ENCODE measurements at places on chromosomes 5 and 9.

- no peak for DNase-seq
Observed at GRCh38 chr5:100854591-100854990, 48.5 kb downstream of the ST8SIA4 start.

DNA sequence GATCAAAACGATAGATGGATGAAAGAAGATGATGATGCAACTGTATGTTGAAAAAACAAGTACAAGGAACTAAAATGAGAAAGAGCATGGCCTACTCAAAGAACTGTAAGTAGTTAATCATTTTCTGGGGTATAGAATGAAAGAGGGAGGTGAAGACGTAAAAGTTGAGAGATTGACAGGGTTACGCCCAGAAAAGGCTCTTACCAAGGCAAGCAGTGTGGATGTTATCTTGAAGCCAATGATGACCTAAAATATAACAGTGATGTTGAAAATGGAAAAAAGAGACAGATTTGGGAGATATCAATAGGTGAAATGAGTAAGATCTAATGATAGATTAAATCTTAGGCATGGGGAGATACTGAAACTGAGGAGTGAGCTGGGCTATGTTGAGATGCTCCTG, 80.4 kb upstream of the GNAQ start:
- DNase-seq = no peak

DNA sequence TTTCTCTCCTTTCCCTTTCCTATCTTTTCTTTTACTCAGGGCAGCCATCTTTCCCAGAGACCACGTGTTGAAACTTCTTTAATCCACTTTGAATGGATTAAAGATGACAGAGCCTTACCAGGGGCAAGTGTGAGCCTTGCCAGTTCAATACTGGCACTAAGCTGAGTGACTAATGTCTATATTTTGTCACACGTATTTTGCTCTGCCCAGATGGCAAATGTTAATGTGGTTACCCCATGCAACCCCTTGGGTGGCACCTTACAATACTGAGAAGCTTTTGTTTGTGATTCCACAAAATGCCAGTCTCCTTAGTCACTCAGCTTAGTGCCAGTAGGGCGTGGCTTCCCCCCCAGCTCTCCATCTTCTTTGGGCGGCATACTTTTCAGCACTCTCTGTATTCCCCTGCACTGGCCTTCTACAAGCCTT, 24.8 kb downstream of the ANXA1 start:
- DNase-seq = no peak

DNA sequence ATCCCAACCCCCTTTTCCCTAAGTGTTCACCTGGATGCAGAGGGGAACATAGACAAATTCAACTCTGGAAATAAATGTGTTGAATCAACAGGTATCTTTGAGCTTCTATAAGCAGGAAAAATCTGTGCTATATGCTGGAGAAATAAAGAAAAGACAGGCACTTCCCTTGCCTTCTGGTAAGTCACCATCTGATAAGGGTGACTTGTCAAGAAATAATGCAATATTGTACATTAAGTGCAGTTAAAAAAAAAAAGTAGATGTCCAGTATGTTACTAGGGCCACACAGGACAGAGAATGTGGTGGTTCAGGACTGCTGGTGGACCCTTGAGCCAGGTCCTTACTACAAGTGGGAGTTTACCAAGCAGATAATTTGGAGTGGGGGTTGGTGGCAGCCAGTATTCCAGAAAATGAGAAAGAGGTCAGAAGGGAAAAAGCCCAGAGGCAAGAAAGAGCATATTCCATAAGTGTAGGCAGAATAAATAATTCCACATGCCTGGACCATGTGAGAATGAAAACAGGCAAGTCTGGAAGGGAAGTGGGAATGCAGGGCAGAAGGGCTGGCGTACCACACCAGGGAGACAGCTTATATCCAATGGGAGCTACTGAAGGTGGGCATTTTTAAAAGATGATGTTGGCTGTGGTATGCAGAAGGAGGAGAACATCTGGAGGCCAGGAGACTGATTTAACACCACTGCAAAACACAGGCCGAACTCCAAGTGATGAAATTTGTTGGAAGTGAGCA, 209.9 kb downstream of the SEMA5A start:
- DNase-seq = no peak

DNA sequence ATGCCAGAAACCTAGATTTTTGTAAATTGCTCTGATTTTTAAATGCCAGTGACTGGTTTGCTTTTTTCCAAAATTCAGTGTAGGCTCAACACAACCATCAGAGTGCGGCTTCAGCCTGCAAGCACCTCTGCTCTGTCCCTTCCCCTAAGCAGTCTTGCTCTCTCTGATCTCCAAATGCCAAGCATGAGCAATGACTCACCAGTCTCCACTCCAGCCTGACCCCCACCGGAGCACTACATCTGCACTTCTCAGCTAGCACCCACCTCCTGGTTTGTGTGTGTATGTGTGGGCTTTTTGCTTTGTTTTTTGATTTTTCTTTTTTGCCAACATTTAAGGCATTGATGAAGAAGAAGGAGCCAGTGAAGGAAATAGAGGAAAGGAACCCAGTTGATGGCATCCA, 61.4 kb upstream of the ADRA1B start:
- DNase-seq = no peak

DNA sequence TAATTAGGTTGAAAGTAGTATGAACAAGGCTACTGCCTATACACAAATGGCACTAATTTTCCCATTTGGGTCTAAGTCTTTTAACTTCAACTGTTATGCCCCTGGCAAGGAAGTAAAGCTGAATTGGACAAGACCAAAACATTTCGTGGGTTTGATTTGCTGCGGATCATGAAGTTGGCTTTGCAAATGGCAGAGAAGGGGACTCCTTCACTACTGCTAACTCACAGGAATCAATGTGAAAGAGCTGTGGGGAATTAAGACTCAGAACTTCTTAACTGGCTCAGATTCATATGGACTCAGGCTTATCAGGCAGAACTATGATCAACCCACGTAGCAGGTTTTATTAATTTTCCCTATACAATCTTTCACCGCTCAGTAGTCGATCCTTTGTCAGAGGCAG, 73.8 kb upstream of the IFNE start:
- DNase-seq = no peak

DNA sequence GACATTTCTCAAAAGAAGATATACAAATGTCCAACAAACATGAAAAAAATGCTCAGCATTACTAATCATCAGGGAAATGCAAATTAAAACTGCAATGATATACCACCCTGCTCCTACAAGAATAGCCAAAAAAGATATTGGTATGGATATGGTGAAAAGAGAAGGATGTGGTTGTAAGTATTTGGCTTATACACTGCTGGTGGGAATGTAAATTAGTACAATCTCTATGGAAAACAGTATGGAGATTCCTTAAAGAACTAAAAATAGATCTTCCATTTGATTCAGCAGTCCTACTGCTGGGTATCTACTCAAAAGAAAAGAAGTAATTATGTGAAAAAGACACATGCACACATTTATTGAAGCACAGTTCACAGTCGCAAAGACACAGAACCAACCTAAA, 67.6 kb upstream of the RUSC2 start:
- DNase-seq = no peak

- no peak for DNase-seq
Observed at GRCh38 chr5:118520771-118521415, 467.5 kb downstream of the DTWD2 start.

DNA sequence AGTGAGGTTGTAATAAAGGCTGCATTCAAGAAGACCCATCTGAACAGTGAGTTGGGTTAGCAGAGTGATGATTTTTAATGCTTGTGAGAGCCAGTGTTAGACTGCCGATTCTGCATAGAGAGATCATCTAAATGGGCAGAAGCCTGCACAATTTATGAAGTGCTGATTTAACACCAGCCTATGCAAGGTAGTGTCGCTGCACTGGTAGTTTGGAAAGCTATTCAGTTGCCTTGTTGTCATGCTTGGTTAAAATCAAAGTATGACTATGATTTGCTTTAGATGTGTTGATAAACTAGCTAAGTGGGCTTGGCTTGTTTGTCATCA, 379 bp upstream of the LRRTM2 start:
- no peak for DNase-seq

- no peak for DNase-seq
Observed at GRCh38 chr9:3361116-3361515, 164.7 kb downstream of the RFX3 start.

GRCh38 chr5:177358370-177358819, 671 bp downstream of the RGS14 start:
- DNase-seq = no peak

GRCh38 chr9:130241198-130241535, 24.4 kb upstream of the HMCN2 start:
- DNase-seq = no peak

Measured in activated CD8-positive, alpha-beta memory T cell treated with anti-CD3 and anti-CD28 coated beads for 24 hours (primary cell).